ENCODE measurements at places on chromosomes 6 and 20.

DNA sequence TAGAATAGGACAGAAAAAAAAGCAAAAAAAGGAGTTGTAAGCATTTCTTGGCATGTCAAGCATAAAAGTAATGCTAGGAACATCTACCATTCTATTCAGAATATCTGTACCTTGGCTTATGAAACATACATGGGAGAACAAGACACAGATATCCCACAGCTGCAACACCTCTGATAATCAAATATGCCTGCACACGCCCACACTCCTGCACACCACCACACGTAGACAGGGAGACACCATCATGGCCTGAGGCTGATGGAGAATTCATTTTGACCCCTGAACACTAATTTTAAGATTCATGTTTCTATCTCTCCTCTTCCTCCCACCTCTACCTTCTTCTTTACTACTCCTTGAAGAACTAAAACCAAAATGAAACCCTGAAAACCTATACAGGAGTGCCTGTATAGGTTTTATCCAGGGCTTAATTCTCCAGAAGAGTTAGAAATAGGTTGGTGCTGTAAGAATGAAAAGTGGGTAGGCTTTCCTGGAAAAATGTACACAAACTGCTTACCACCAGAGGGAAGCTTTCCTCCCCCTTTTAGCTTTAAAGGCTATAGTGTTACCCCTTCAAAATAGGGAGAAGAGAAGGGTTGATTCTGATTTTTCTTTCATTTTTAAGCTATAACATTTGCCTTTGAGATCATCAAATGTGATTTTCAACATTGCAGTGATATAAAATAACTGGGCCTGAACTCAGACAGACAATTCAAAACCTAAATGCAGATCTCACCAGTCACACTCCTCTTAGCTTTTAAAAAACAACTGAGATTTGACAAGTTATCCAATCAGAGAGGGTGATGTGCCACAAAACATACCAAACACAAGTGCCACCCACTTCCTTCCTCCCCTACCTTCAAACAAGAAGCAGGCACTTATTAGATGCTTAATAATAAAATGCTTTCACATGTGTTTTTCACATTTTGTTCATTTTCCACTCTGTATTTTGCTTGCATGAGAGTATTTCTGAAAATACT, 57.9 kb downstream of the ELOVL5 start:
- DNase-seq = no peak

DNA sequence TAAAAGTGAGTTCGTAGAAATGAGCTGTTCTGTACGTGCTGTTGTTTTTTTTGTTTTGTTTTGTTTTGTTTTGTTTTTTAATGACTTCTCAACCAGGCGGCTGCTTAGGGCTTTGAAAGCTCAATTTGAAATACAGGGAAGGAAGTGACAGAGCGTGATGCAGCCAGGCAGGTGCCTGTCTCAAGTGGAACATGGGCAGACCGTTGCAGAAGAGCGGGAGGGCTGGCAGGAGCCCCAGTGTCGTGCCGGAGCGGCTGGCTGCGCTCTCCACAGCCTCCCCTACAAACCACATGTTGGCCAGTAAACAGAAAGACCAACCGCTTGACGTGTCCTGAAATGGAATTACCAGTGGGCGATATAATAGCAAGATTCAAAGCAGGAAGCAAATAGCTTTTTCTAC, 164.9 kb upstream of the RREB1 start:
- DNase-seq = peak; percentile 55

- no peak for DNase-seq
Observed at GRCh38 chr20:57715268-57715904, 5.6 kb upstream of the PMEPA1 start.

DNA sequence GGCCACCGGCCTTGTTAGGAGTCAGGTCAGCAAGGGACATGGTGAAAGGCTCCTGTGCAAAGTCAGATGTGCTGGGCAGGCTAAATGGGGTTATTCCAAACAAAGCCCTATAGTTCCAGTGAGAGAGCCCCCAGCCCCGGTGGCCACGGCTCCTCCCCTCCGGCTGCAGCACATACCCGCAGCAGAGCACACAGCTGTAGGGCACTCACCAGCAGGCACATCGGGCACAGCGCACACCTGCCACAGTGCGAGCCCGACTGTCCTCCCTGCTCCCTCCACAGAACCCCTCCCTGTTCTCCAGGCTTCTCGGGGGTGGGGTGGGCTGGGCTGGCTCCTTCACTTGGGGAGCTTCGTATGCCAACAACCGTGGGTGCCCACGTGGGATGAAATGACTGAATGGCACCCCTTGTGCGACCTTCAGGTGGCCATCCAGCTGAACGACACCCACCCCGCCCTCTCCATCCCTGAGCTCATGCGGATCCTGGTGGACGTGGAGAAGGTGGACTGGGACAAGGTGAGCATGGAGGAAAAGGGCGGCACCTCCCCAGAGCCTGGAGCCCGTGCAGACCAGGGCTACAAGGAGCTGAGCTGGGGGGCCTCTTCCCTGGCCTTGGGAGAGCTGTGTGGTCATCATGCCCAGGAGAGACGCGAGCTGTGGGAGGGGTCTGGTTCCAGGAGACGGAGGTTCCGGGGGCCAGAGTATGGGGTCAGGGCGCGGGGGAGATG, 30.9 kb downstream of the PYGB start:
- DNase-seq = no peak

- DNase-seq = no peak
Observed at GRCh38 chr6:33171016-33171879, 21.0 kb downstream of the COL11A2 start.

GRCh38 chr6:135115411-135115810, 60.8 kb upstream of the HBS1L start:
- no peak for DNase-seq

DNA sequence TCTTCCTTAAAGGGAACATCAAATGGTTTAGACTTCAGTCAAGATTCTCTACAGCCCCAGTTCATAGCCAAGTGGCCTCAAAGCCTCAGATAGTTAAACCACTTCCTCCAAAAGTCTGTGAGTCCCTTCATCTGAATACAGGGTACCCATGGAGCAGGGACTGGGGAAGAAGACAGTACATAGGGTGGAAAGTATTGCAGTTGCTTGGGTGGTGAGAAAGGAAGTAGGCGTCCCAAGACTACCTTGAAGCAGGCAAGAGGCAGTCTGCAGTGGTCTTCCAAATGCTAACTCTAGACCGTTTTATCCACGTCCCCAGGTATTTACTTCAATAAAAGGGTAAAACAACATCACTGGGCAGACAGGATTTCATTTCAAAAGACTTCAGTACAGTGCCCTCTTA, 2.0 kb downstream of the FYN start:
- DNase-seq = peak; percentile 27

DNA sequence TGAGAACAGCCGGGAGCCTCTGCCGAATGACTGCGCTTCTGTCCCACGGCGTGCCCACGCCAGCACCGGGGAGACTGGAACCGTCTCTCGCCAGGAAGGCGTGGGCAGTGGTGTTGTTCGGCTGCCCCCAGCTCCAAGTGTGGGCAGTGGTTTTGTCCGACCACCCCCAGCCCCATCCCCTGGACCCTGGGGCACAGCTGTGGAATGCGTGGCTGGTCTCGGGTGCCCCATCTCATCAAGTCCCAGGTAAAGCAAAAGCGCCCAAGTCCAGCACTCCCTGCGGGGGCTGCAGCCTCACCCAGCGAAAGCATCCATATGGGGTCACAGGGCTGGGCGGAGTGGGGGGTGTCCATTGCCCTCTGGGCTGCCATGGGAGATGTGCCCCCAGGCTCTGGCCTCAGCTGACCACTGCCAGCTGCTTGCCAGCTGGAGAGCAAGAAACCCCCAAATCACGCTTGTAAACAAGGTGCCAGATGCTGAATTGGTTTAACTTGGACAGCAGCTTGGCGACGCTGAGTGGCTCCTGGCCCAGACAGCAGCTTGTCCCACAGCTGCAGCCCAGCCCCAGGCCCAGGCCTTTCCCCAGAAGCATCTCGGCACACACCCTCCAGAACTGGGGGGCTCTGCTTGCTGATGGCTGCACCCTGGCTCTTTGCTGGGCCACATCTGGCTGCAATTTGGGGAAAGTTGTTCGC, 4.5 kb downstream of the CABLES2 start:
- no peak for DNase-seq

GRCh38 chr20:17969278-17969883, 563 bp downstream of the MGME1 start:
- DNase-seq = no peak

GRCh38 chr6:101396548-101397173, 3.2 kb downstream of the GRIK2 start:
- DNase-seq = peak; percentile 62

DNA sequence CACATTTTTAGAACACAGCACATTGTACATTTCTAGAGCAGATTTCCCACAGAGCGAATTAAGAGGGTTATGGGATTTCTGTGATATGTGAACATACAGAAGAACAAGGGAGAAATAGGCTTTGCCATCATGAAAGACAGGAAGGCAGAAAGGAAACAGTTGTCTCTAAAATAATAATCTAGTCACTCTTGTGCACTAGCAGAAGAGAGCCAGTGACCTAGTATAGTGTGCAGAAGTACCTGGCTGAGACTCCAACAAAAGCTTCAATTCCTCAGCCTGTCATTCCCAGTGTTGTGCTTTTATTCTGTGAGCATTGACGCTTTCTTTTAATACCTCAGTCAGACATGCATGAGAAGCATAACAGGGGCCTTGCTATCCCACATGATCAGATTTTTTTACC, 17.8 kb upstream of the DCBLD1 start:
- DNase-seq = no peak

- DNase-seq = peak; percentile 87
Observed at GRCh38 chr20:62010551-62011402, 54.9 kb downstream of the TAF4 start.

- no peak for DNase-seq
Observed at GRCh38 chr6:154170106-154170505, 131.1 kb downstream of the OPRM1 start.

GRCh38 chr6:90811596-90812226, 224.8 kb upstream of the MAP3K7 start:
- DNase-seq = no peak

GRCh38 chr20:62735331-62735821, 26.7 kb downstream of the NTSR1 start:
- no peak for DNase-seq

GRCh38 chr6:13453771-13454251, 33.6 kb downstream of the GFOD1 start:
- DNase-seq = no peak

- no peak for DNase-seq
Observed at GRCh38 chr20:45338121-45339030, 9.8 kb downstream of the SDC4 start.

DNA sequence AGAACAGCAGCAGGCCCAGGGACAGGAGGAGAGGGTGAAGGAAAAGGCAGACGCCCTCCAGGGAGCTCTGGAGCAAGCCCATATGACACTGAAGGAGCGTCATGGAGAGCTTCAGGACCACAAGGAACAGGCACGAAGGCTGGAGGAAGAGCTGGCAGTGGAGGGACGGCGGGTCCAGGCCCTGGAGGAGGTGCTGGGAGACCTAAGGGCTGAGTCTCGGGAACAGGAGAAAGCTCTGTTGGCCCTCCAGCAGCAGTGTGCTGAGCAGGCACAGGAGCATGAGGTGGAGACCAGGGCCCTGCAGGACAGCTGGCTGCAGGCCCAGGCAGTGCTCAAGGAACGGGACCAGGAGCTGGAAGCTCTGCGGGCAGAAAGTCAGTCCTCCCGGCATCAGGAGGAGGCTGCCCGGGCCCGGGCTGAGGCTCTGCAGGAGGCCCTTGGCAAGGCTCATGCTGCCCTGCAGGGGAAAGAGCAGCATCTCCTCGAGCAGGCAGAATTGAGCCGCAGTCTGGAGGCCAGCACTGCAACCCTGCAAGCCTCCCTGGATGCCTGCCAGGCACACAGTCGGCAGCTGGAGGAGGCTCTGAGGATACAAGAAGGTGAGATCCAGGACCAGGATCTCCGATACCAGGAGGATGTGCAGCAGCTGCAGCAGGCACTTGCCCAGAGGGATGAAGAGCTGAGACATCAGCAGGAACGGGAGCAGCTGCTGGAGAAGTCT, 25.5 kb downstream of the C20orf173 start:
- no peak for DNase-seq

DNA sequence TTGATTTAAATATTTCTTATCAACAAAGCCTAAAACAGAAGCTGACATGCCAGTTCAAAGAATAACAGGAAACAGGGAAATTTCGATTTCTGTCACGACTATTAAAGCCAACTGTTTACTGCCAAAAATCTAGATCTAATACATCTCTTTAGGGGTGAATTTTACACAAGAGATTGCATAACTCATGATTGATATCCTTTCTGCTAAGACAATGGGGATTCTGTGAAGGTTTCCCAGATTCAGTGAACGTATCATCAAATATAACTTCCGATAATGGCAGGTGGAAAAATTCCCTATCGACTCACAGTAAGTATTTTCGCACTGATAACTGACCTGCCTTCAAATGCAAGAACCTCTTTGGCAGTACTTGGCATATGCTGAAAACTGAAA, 42.9 kb downstream of the NHSL1 start:
- no peak for DNase-seq

GRCh38 chr20:427401-427800, 19.3 kb downstream of the RBCK1 start:
- DNase-seq = no peak

DNA sequence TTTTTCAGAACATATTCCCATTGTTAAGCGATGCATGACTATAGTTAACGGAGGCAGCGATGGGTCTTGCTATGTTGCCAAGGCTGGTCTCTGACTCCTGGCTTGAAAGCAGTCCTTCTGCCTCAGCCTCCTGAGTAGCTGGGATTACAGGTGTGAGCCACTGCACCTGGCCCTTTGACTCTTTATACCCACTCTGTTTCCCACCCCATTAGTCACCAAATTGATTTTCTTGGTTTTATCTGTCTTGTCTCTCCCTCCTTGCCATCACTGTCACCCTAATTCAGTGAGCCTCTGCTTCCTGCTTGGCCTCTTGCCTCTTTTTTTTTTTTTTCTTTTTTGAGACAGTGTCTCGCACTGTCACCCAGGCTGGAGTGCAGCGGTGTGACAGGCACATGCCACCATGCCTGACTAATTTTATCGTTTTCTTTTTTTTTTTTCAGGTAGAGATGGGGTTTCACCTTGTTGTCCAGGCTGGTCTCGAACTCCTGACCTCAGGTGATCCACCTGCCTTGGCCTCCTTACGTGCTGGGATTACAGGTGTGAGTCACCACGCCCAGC, 31.3 kb downstream of the ZFAND3 start:
- no peak for DNase-seq

- DNase-seq = no peak
Observed at GRCh38 chr20:35279533-35280174, 1.7 kb upstream of the MMP24OS start.

DNA sequence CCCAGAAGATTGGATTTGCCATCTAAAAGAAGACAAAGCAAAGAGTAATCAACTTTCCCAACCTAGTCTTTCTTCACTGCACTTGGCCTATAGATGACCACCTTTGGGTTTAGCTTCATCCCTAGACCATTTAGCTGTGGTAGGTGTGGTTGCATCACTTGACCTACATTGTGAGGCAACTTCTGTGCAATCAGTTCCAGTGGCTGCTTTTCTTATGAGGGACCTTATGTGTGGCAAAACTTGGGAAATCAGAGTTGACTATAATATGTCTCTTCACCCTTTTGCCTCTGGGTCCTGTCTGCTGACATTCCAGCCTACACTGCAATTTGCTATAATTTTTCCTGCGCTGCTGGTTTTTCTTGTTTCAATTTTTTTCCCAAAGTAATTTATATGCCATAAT, 55.2 kb downstream of the PRDM13 start:
- DNase-seq = no peak
